ENCODE measurements at places on chromosomes 3 and 15.

GRCh38 chr15:85988741-85989140, 90.9 kb upstream of the AGBL1 start:
- no peak for DNase-seq

- DNase-seq, result no peak
Measured at GRCh38 chr3:105997800-105998526, 129.2 kb upstream of the CBLB start.

GRCh38 chr3:61894988-61895935, 333.9 kb downstream of the PTPRG start:
- no peak for DNase-seq

DNA sequence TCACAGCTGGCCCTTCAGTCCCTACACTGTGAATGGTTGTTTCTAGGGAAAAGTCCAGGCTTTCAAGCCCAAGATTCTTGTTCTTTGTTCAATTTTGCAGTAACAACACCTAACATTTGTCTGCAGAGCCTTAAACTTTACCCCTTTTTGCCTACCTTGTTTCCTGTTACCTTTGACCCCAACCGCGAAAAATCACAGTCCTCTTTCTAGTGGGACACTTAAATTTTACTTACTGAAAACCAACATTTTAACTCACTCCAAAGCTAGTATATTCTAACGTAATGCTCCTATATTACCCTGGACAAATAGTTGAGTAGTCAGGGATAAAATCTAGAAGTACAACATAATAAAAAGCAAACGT, 649 bp upstream of the PIK3CB start:
- no peak for DNase-seq

GRCh38 chr3:36433511-36433910, 53.2 kb downstream of the STAC start:
- DNase-seq, result no peak

GRCh38 chr3:12663401-12663935, 449 bp downstream of the RAF1 start:
- DNase-seq, result peak; percentile 44

GRCh38 chr3:12155264-12155663, 3.4 kb downstream of the TIMP4 start:
- no peak for DNase-seq

GRCh38 chr15:51155016-51155580, 60.4 kb upstream of the TNFAIP8L3 start:
- DNase-seq, result no peak

- no peak for DNase-seq
Measured at GRCh38 chr3:43194069-43194468, 88.2 kb upstream of the POMGNT2 start.

GRCh38 chr3:111936967-111937366, 41.9 kb upstream of the ABHD10 start:
- no peak for DNase-seq

GRCh38 chr3:116929505-116930222, 220.1 kb downstream of the TUSC7 start:
- DNase-seq, result no peak

- no peak for DNase-seq
Measured at GRCh38 chr15:78956937-78957336, 12.1 kb upstream of the CTSH start.

DNA sequence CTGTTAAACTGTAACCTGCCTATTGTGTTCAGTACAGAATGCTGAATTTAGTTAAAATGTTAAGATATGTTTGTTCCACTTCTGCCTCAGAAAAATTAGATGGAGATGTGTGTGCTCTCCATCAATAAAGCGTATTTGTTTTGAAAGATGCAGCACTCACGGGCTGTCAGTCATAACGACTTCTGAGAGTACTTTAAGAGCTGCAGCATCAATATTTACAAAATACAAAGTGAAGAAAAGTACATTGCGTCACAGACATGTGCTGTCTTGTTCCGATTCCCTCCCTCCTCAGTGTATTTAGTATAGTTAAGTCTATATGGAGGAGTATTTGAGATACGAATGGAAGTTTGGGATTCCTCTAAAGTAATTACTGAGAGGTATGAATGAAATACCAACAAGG, 166.6 kb downstream of the BBX start:
- no peak for DNase-seq

- DNase-seq, result no peak
Measured at GRCh38 chr15:29844290-29844903, 22.1 kb upstream of the TJP1 start.

DNA sequence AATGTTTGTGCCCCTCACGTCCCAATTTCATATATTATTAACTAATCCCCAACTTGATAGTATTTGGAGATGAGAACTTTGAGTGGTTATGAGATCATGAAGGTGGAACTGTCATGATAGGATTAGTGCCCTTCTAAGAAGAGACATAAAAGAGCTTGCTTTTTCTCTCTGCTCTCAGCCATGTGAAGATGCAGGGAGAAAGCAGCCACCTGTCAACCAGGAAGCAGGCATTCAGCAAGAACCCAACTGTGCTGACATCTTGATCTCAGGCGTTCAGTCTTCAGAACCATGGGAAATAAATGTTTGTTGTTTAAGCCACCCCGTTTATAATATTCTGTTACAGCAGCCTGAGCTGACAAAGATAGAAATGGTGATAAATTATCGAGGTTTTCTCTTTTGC, 278.7 kb upstream of the KCNMB2 start:
- no peak for DNase-seq

- peak; percentile 3 for DNase-seq
Measured at GRCh38 chr15:25171111-25171811, 216.5 kb downstream of the SNRPN start.

- DNase-seq, result no peak
Measured at GRCh38 chr15:39194106-39194830, 386.6 kb upstream of the THBS1 start.
